Tibial artery (tissue), 4 donors: ENCODE measurements at places on chromosomes 6 and 20.

DNA sequence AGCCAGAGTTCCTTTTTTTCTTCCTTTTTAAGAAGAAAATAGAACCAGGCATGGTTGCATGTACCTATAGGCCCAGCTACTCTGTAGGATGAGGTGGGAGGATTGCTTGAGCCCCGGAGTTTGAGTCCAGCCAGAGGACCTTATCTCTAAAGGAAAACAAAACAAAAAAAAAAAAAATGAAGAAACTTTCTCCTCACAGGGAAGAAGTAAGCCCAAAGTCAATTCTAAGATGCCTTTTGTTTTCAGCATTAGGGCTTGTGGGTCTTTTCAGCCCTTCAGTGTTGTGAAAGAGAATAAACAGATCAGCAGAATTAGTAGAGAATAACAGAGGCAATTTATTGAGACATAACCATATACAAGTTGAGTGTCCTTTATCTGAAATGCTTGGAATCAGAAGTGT, 26.8 kb downstream of the ZNF451 start:
- no peak for DNase-seq

DNA sequence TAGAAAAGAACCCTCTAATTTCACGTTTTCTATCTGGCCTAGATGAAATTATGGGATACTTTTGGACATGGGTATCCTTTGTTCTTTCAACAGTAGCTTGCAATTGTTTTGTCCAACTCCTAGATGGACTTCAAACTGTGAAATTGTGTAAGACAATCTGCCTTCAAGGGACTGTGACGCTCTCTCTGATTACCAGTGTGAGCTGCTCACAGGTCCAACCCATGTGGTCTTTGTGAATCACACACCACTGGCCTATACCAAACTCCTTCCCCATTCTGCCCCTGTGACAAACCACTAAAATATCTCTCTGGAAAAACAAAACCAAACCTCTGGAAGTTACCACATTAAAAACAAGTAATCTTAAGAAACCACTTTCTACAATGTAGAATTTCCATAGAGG, 59.5 kb downstream of the NINL start:
- DNase-seq, result no peak

- no peak for DNase-seq
Measured at GRCh38 chr6:100968949-100969348, 87.8 kb upstream of the ASCC3 start.

DNA sequence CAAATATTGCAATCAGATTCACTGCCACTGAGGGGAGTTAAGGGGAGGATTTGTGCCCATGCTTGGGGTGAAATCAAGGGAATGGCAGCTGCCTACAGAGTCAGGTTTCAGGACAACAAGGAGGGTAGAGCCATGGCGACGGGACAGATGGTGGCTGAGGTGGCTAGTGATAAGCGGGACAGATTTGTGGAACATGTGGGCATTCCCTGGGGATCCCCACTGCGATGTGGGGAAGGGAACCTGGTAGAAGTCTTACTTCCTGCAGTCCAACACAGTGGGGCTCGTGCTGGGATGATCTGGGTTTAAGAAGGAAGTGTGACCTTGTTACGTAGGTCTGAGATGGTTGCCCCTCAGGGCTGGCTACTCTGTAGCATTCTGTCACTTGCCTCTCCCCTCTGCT, 292.0 kb upstream of the JARID2 start:
- no peak for DNase-seq

GRCh38 chr20:251354-251753, 6.2 kb upstream of the DEFB132 start:
- no peak for DNase-seq

- no peak for DNase-seq
Measured at GRCh38 chr6:158622545-158623190, 21.9 kb downstream of the DYNLT1 start.
